ENCODE measurements at places on chromosomes 4 and X.

GRCh38 chr4:21366312-21366711, 582.3 kb downstream of the KCNIP4 start:
- no peak for DNase-seq

- peak; percentile 48 for DNase-seq
Measured at GRCh38 chr4:153757407-153757806, 2.4 kb downstream of the RNF175 start.

DNA sequence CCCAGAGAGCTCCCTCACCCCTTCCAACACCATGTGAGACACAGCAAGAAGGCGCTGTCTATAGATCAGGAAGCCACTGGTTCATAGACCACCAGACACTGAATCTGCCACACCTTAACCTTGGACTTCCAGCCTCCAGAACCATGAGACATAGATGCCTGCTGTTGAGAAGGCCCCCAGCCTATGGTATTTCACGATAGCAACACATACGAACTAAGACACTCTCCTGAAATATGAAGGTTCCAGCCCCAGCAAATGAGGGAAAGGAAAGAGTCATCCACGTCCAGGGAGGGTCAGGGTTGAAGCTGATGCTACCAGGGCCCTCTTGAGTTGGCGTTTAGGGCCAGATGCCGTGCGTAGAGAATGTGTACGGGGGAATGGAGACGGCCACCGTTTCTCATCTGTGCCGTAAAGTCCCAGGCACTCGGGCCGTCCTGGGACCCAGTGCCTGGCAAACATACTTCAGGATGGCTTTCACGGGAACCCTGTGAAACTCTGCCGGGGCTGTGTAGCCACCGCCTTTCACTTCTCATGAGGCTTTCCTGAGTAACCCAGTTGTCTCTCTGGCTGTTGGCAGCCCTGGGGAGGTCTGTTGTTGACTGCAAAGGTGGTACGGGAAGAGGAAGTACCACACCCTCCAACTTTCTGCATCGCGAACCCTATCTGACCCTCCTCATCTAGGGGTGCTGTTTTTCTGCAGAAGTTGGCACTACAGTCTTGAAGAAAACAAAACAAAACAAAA, 17.7 kb upstream of the P2RY8 start:
- DNase-seq, result no peak

- DNase-seq, result no peak
Measured at GRCh38 chr4:113921089-113921794, 58.2 kb downstream of the ARSJ start.

DNA sequence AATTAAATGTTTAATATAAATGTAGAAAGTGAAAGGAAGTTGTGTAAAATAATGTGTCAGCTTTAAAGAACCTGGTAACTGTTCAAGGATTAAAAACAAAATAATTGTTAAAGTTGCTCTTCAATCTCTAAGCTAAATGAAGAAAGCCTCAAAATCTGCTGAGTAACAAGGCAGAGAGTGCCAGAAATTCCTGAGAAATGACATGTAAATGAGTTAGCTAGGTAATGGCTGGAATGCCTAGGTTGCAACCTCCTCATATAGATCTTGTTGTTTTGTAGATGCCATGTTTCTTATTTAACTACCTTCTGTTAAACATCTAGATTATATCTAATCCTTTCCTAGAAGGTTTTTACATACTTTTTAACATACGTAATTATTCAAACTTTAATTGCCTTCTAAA, 763.6 kb upstream of the AGA start:
- DNase-seq, result no peak

All from ELF-1 (cell line).